Brain pericyte (primary cell): ENCODE measurements at places on chromosomes 12 and 14.

DNA sequence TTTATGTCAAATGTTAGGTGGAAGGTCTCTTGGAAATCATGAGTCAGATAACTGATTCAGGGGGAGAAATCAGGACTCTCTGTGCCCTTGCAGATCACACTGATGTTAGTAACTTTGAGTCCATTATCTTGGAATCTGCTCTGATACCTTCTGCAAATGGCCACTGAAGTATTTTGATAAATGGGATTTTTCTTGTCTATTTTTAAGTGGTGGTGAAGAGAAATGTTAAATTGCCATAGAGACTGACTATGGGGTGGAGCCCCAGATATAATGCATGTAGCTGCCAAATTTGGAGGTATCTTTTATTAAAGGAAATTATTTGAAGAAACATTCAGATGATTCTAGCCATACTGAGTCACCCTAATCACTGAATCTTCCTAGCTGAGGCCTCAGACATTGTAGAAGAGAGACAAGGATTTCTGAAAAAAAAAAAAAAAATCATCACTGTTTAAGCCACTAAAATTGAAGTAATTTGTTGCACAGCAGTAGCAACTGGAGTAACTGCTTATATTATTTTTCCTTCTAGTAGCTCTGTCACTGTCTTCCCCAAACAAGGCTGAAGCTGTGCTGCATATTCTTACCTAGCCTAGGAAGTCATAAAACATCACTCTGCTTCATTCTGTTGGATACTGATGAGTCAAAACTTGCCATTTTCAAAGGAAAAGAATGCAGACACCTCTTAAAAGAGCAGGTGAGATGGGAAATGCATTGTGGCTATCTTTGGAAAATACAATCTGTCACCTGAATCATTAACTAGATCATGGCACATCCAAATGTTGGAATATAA lies 36.0 kb upstream of the CLEC14A start:
- DNase-seq: no peak

GRCh38 chr12:3380200-3381043 lies 110.6 kb upstream of the PRMT8 start:
- no peak for DNase-seq

- DNase-seq: no peak
Observed at GRCh38 chr14:91368776-91369416, 48.7 kb downstream of the CCDC88C start.

DNA sequence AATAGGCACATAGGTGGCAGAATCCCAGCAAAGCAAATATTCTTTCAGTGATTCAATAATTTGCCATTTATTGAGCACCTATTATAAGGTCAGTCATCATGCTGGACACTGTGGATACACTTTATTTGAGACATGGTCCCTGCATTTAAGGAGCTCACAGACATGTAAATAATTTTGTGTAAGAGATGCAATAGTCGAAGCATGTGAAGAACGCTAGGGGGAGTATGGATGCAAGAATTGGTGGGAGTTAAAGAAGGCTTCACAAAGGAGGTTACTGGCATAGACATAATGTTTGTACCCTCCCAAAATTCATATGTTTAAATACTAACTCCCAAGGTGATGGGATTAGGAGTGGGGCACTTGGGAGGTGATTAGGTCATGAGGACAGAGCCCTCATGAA lies 260.6 kb upstream of the GARIN6 start:
- no peak for DNase-seq

DNA sequence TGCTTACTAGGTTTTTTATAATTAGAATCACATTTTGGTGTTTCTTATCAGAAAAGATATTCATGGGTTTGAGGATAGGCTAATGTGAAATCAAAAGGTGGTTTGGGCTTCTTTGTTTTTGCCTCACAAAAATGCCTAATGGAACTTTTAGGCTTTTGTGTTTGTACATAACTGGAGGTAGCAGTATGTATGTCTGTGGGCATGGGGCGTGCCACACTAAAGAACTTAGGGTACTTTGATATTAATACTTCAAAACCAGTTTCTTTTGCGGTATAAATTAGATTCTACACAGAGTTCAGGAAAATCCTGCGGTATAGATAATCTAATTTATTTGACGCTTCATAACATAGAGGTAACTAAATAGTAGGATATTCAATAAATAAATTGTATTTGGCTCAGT lies 1.9 kb downstream of the ETV6 start:
- DNase-seq: no peak

DNA sequence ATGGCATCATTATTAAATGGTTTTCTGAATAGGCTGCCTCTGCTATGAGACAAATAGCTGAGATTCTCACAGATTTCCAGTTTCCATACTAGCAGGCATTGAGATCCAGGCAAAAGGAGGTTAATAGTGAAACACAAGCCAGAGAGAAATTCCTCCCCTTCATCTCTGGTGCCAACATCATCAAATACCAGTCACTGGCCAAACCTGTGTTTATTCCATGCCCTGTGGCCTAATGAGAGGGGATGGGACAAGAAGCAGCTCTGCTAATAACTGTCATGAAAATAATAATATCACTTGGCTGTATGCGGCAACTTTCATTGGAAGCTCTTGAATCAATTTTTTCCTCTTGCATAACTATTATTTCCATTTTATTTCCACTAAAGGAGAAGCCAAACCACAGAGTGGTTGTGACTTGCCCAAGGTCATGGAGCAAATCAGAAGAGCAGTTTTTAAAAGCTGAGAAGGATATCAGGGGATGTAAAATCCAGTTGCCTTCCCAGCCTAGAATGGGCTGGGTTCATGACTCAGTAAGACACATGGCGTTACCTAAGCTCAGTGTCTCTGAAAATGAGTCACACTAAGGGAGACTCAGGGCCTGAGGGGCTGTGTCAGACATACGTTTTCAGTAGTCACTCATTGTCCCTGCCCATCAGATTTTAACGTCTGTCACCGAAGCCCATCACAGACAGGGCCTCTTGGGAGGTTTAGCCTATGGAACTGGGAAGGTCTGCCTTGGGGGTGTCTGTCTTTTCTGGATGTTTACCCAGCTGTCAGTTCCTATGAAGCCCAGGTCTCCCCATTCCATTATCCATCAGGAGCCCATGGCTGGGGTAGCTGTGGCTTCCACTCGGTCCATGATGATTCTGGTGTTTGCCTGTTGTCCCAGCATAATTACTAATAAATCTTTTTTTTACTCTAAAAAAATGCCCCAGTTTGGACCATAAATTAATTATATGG lies 208.8 kb upstream of the EEA1 start:
- DNase-seq: no peak

DNA sequence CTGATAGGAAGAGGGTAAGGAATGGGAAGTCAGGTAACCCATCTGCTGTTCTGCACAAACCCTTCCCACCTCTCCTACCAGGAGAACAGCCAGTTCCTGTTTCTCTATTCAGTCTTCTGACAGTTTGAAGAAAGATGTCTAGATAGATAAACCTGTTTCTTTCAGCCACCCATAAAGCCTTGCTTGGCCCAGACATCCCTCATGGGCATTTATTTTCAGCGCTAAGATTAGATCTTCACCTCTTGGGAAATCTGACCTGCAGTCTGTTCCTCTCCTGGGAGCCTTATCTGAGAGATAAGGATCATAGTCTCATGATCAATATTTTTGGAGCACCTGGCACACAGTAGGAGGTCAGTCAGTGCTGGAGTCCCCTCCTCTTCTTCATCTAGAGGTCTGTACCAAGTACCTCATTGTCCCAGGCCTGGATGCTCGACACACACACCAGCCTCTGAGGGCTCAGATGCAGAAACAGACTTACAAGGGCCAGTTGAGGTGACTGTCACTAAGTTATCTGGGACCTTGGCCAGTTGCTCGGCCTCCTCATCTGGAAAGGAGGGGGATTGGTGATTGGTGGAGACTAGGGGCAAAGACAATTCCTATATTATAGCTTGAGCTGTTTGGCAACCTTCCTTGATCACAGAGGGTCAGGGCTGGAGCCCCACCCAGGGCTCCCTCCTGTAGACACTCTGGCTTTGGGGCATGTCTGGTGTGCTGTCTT lies 18.2 kb downstream of the ACVRL1 start:
- DNase-seq: no peak

GRCh38 chr12:68579254-68579653 lies 31.4 kb upstream of the RAP1B start:
- no peak for DNase-seq

GRCh38 chr12:116172224-116172849 lies 105.2 kb downstream of the MED13L start:
- no peak for DNase-seq
